Thyroid gland (tissue), 4 donors: ENCODE measurements at places on chromosomes 6 and 20. TPM values are rescaled to one million over a fixed set of nuclear protein-coding genes. Genes with fewer than 3 reads are reported as not detected.

GRCh38 chr20:23772074-23772473 lies 21.3 kb upstream of the CST1 start:
- H3K4me3 ChIP-seq = no peak overlapping the region
- H3K36me3 ChIP-seq = no peaks in the 10 kb centered on the region
- DNase-seq = no peak

GRCh38 chr6:50663806-50664205 lies 49.5 kb upstream of the TFAP2D start:
- H3K27ac ChIP-seq = no peak overlapping the region
- no peaks in the 10 kb centered on the region for H3K27me3 ChIP-seq
- DNase-seq = no peak
- H3K36me3 ChIP-seq = no peaks in the 10 kb centered on the region
- no peaks in the 10 kb centered on the region for H3K4me1 ChIP-seq
- H3K4me3 ChIP-seq = no peak overlapping the region

GRCh38 chr6:31838968-31839367 lies 11.4 kb downstream of the HSPA1B start:
- H3K36me3 ChIP-seq = peaks cover 33% of the 10 kb centered on the region
- peaks cover 29% of the 10 kb centered on the region for H3K4me1 ChIP-seq
- H3K27me3 ChIP-seq = no peaks in the 10 kb centered on the region
- no peak for DNase-seq
- H3K4me3 ChIP-seq = no peak overlapping the region

GRCh38 chr6:52594221-52594620 lies 17.4 kb upstream of the TRAM2 start:
- no peaks in the 10 kb centered on the region for H3K36me3 ChIP-seq
- H3K4me1 ChIP-seq = peaks cover 78% of the 10 kb centered on the region
- no peak overlapping the region for H3K4me3 ChIP-seq
- H3K27me3 ChIP-seq = no peaks in the 10 kb centered on the region
- no peak for DNase-seq
- H3K27ac ChIP-seq = peak overlapping the region; percentile 44

DNA sequence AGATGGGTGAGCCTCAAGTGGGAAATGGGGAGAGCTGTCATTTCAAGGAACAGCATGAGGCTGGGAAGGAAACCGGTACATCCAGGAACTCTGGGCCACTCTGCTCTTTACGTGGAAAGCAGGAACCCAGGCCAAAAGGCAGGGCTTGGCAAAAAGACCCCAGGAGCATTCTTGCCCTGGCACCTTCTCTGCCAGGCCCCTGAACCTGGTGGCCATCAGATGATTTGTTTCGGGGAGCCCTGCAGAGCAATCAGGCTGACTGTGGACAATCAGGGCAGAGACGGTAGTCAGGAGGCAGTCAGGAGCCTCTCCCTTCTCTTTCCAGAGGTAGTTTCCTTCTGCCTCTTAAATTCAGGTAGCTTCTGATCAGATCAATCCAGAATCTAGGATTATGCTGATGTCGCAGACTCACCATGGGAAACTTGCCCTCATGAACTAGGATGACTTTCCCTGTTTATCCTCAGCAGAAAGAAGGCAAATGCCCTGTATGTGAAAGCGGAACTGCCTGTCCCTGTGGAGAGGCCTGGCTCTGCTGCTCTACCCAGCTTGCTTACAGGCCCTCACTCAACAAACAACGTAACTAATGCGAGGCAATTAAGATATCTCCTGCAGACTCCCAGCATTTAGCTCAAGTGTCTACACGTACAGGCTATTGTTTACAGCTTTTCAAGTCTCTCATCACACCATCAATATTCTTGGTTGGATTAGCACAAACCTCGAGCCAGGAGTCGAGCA lies 36.6 kb downstream of the EZR start:
- H3K27ac ChIP-seq = peak overlapping the region; percentile 93
- no peak overlapping the region for H3K4me3 ChIP-seq
- H3K4me1 ChIP-seq = peaks cover 47% of the 10 kb centered on the region
- no peaks in the 10 kb centered on the region for H3K27me3 ChIP-seq

DNA sequence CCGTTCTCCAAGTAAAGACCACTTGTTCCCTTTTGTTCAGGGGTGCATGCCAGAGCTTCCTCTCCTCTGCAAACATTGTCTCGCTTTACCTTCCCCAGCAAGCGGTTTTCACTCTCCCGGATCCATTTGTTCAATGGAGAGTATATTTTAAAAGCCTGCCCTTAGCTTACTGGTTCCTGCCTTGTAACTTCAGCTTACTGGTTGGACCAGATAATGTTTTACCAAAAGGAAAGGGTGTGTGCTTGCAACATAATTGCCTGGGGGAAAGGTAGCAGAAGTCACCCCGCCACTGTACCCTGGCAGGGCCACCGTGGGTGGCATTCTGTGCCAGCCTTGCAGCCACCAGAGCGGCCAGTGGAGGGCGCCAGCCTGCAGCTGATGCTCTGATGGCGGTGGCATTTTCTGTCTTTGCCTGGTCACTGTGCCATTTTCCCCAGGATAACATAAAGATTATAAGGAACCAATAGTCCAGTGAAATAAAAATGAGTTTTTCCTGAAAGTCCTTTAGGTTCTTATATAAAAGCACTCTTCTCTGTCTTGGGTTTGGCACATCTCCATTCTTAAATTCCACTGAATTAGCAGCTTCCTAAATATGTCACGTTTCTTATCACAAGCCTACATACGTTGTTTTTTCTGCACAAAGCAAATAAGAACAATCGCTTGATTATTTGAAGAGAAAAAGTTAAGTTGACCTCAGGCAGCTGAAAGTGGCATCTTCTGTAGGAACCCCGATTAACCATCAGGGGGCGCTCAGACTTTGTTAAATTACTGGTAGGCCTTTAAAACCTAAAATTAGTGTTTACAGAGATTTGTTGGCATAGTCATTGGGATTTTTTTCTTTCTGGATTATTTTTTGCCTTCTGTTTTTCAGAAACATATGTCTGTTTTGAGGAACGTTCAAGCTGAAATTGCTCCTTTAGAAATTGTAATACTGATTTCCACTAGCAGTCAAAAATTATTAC lies 67.4 kb upstream of the XRN2 start:
- no peaks in the 10 kb centered on the region for H3K36me3 ChIP-seq
- no peaks in the 10 kb centered on the region for H3K27me3 ChIP-seq
- peak; percentile 76 for DNase-seq

The FAM83D gene
- total RNA-seq = 3.4 TPM

- no peaks in the 10 kb centered on the region for H3K36me3 ChIP-seq
- peaks cover 27% of the 10 kb centered on the region for H3K4me1 ChIP-seq
- DNase-seq = peak; percentile 76
- H3K27ac ChIP-seq = peak overlapping the region; percentile 73
Observed at GRCh38 chr20:17822039-17822438, 122.3 kb downstream of the BANF2 start.
